ENCODE measurements at places on chromosomes 5 and 9. TPM values are rescaled to one million over a fixed set of nuclear protein-coding genes. Genes with fewer than 3 reads are reported as not detected.

The ADAMTSL2 gene
- 0.40 TPM for total RNA-seq

The TEX48 gene
- not detected for total RNA-seq

The NELFB gene
- total RNA-seq: 47.4 TPM

The FGD3 gene
- 5.8 TPM for total RNA-seq

The ADCY2 gene
- total RNA-seq: 7.8 TPM

The PCDHB2 gene
- 1.3 TPM for total RNA-seq

The FCN1 gene
- not detected for total RNA-seq

The IL33 gene
- 7.4 TPM for total RNA-seq

The CCIN gene
- total RNA-seq: not detected

The MZB1 gene
- total RNA-seq: 1.4 TPM

The ORM2 gene
- total RNA-seq: not detected

The OTULINL gene
- 32.1 TPM for total RNA-seq

The SLCO6A1 gene
- total RNA-seq: not detected

The MCC gene
- 1.2 TPM for total RNA-seq

The BNC2 gene
- 7.5 TPM for total RNA-seq

The GKAP1 gene
- 13.7 TPM for total RNA-seq

The TMEM171 gene
- total RNA-seq: 114 TPM

The C9orf153 gene
- not detected for total RNA-seq

The C9orf40 gene
- total RNA-seq: 22.2 TPM

The TMC1 gene
- not detected for total RNA-seq

The MEIKIN gene
- total RNA-seq: not detected

The AMACR gene
- total RNA-seq: 14.9 TPM

The TMEM174 gene
- not detected for total RNA-seq

The ARL14EPL gene
- not detected for total RNA-seq

The HTR1A gene
- not detected for total RNA-seq

The DNAH5 gene
- total RNA-seq: 3.3 TPM

The GABBR2 gene
- total RNA-seq: not detected

The ANKRD31 gene
- not detected for total RNA-seq

The CMBL gene
- total RNA-seq: 109 TPM

The AGXT2 gene
- 4.8 TPM for total RNA-seq

The TIMD4 gene
- not detected for total RNA-seq

The PCDHB6 gene
- total RNA-seq: 0.54 TPM

The C9 gene
- not detected for total RNA-seq

The NR5A1 gene
- total RNA-seq: not detected

The IL9 gene
- total RNA-seq: not detected

The C5orf34 gene
- 0.47 TPM for total RNA-seq

The MIGA2 gene
- 174 TPM for total RNA-seq

The ARHGAP26 gene
- total RNA-seq: 136 TPM

The ECSCR gene
- 7.2 TPM for total RNA-seq

The PCYOX1L gene
- 5.2 TPM for total RNA-seq

The OCLN gene
- 68.1 TPM for total RNA-seq

The RFX3 gene
- 3.9 TPM for total RNA-seq

The PCDHB4 gene
- not detected for total RNA-seq

The RORB gene
- total RNA-seq: under 0.01 TPM

The ANKRD18B gene
- not detected for total RNA-seq

The KIF24 gene
- 3.3 TPM for total RNA-seq

The ZDHHC11B gene
- total RNA-seq: 4.6 TPM

The IFNA13 gene
- total RNA-seq: not detected

The TIGD6 gene
- 4.5 TPM for total RNA-seq

The PCDHGB5 gene
- 2.3 TPM for total RNA-seq

The PRDM9 gene
- total RNA-seq: not detected

The TBC1D9B gene
- 175 TPM for total RNA-seq

The SPATA31D4 gene
- total RNA-seq: not detected

The PAEP gene
- not detected for total RNA-seq

The PCDHGA1 gene
- total RNA-seq: not detected

The CCDC192 gene
- total RNA-seq: not detected
